ENCODE measurements at places on chromosomes 6 and 20.

- DNase-seq, result no peak
Observed at GRCh38 chr20:34242879-34243278, 1.7 kb downstream of the ASIP start.

GRCh38 chr20:48586730-48587129 is 241.1 kb downstream of the PREX1 start:
- DNase-seq, result no peak

DNA sequence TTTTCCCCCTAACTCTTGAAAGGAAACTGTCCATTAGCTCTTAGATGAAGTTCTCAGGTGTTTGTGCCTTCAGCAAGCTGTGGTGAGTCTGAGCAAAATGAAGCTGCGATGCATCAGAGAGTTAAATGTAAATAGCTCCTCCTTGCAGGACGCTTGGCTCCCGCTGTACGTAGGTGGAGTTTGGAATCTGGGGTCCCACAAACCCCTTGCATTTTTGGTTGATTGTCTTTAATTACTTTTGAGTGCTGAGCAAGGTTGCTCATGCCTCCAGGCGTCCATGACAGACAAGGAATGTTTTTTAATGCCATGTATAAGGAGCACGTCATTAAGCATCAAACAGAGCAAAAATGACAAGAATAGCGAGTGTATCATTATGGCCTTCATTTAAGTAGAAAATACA is 300.5 kb downstream of the TFAP2C start:
- DNase-seq, result no peak

DNA sequence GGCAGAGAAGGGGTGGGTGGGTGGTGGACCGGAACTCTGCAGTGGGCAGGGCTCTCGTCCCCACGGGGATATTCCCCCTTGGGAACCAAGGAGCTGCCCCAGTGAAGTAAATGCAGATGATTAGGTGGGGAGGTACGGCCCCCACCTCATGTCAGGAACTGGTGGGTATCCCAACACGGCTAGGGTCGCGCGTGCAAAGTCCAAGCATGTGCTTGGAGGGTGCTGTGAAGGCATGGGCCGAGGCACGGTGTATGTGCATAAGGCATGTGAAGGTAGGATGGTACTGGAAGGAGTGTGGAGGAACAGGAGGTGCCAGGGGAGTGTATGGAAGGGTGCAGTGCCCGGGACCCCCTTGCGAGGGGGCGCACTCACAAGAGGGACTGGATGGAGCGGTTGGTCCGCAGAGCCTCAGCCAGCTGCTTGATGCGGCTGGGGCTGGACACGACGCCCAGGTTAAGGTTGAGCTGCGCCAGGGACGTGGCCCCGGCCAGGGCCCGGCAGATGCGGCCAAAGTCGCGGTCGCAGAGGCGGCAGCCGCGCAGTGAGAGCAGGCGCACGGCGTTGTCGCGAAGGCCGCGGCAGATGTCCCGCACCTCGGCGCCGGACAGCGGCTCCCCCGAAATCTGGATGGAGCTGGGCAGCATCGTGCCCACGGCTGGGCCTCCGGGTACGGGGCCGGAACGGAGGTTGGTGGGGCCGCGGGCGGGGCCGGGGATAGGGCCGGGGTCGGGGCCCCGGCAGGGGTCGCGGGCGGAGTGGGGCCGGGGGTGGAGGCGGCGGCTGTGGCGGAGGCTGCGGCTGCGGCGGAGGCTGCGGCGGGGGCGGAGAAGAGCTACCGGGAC is 783 bp downstream of the LRRC73 start:
- no peak for DNase-seq

- DNase-seq, result no peak
Observed at GRCh38 chr6:146931214-146931613, 273.0 kb upstream of the STXBP5 start.

All from HAP-1 (cell line).